ENCODE measurements at places on chromosomes 6 and 20. TPM values are rescaled to one million over a fixed set of nuclear protein-coding genes. Genes with fewer than 3 reads are reported as not detected.

DNA sequence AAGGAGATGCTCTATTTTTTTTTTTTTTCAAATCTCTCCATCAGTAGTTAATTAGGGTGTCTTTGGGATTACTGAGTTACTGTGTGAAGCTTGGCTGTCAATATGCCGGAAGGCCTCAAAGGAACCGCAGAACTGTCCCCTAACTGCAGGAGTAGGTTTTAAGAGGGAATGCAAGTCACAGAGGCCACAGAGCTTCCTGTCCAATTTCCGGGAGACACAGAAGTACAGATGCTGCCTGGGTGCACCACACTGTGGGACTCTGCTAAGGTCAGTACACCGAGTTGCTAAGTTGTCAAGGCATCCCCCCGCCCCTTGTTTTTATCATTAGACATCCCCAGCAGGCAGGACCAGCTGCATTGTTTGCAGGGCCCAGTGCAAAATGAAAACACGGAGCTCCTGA, 120.2 kb upstream of the RAB32 start:
- no peaks in the 10 kb centered on the region for H3K36me3 ChIP-seq
- no peak overlapping the region for H3K27ac ChIP-seq
- H3K4me1 ChIP-seq: no peaks in the 10 kb centered on the region

Gene ADGRF4
- total RNA-seq: not detected

- no peaks in the 10 kb centered on the region for H3K27me3 ChIP-seq
- no peaks in the 10 kb centered on the region for H3K36me3 ChIP-seq
- H3K4me3 ChIP-seq: no peak overlapping the region
- peak overlapping the region; percentile 53 for H3K27ac ChIP-seq
- peaks cover 14% of the 10 kb centered on the region for H3K4me1 ChIP-seq
Measured at GRCh38 chr6:18362058-18362561, 25.0 kb upstream of the RNF144B start.

- no peaks in the 10 kb centered on the region for H3K36me3 ChIP-seq
- H3K4me1 ChIP-seq: peaks cover 29% of the 10 kb centered on the region
- no peak overlapping the region for H3K27ac ChIP-seq
- H3K4me3 ChIP-seq: no peak overlapping the region
- H3K27me3 ChIP-seq: no peaks in the 10 kb centered on the region
- DNase-seq: no peak
Measured at GRCh38 chr20:37529214-37529967, 1.7 kb upstream of the BLCAP start.

Gene PPIL6
- total RNA-seq: 0.51 TPM

Gene LINC00237
- not detected for total RNA-seq

GRCh38 chr6:153312634-153313033, 181.6 kb upstream of the RGS17 start:
- no peaks in the 10 kb centered on the region for H3K27me3 ChIP-seq
- H3K36me3 ChIP-seq: no peaks in the 10 kb centered on the region
- no peak overlapping the region for H3K4me3 ChIP-seq
- H3K27ac ChIP-seq: no peak overlapping the region
- no peaks in the 10 kb centered on the region for H3K4me1 ChIP-seq

- no peak for DNase-seq
- no peaks in the 10 kb centered on the region for H3K27me3 ChIP-seq
- no peak overlapping the region for H3K4me3 ChIP-seq
Measured at GRCh38 chr20:20465252-20465651, 97.3 kb downstream of the INSM1 start.

Gene IBTK
- 22.3 TPM for total RNA-seq

Gene EYS
- 0.09 TPM for total RNA-seq

DNA sequence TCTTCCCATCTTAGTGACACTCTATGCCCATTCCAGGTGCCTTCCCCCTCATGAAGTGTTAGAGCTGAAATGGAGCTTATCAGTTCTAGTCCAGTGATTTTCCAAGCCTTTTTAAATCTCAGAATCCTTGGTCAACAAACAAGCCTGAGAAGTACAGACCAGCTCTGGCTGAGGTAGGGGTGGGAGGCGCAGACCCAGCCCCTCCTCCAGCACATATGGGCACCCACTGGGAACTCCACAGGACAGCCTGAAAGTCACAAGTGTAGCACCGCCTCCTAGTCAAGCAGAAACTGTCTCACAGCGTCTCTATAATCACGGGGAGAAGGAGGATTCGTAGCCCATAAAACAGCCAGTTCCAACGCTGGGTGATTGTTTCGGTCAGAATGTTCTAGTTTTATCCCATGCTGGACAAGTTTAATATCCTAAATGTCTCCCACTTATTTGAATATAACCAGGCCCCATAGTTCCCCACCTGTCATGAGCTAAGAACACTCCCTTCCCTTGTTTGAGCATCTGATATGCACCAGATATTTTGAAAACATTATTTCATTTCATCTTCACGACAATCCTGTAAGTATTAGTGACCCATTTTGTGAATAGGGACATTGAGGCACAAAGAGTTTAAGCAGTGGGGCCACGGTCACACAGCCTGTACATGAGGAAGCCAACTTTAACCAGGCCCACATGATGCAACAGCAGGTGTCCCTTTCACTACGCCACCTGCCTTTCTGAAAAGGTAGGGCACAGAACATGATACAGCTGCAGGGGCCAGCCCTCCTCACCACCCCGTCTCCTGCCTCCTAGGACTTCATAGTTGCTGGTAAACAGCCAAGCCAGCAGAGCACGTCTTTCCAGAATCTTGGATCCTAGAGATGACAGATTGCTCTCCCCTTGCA, 40.1 kb downstream of the TRAF3IP2 start:
- H3K4me1 ChIP-seq: no peaks in the 10 kb centered on the region
- H3K36me3 ChIP-seq: peaks cover 13% of the 10 kb centered on the region
- H3K27me3 ChIP-seq: no peaks in the 10 kb centered on the region

DNA sequence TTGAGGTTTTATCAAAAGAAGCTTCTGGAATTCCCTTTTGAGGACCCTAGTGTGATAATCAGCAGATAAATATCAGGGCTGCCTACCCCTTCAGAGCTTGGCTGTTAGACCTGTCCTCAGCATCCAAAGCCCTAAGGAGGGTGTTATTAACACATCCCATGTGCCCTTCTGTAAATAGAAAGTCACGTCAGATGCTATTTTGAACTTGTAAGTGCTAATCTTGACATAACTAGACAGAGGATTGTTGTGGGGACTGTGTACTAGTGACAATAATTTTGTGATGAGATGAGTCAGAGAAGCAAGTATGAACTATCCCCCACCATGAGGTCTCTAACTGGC, 4.9 kb upstream of the LAMA4 start:
- no peaks in the 10 kb centered on the region for H3K4me1 ChIP-seq
- H3K27ac ChIP-seq: no peak overlapping the region
- no peaks in the 10 kb centered on the region for H3K27me3 ChIP-seq
- DNase-seq: no peak

Gene IFT52
- 5.3 TPM for total RNA-seq

Gene ITCH
- total RNA-seq: 32.1 TPM

Gene COX4I2
- total RNA-seq: not detected

Gene ABHD16B
- total RNA-seq: not detected

Gene HLA-A
- total RNA-seq: 191 TPM

Gene NCOA5
- 10.3 TPM for total RNA-seq

DNA sequence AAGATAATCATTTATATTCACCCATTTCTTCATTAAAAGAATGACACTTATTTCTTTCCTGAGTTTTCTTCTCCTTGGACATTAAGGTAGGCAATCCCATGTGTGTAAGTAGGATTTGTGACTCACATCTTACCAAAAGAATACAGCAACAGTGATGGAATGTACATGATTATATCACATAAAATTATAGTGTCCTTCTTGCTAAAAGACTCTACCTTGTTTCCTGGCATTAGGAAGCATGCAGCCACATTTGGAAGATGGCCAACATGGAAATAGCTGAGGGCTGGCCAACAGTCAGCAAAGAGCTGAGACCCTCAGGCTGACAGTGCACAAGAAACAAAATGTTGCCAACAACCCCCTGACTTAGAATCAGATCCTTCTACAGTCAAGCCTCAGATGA, 327.9 kb upstream of the MARCKS start:
- H3K27me3 ChIP-seq: no peaks in the 10 kb centered on the region
- no peaks in the 10 kb centered on the region for H3K36me3 ChIP-seq
- H3K4me3 ChIP-seq: no peak overlapping the region

GRCh38 chr20:46801003-46801702, 91.7 kb downstream of the SLC2A10 start:
- H3K27ac ChIP-seq: no peak overlapping the region
- no peak overlapping the region for H3K4me3 ChIP-seq
- no peaks in the 10 kb centered on the region for H3K4me1 ChIP-seq
- no peaks in the 10 kb centered on the region for H3K36me3 ChIP-seq

Data from liver (tissue), 10 donors.